ENCODE measurements at places on chromosomes 2 and 18.

DNA sequence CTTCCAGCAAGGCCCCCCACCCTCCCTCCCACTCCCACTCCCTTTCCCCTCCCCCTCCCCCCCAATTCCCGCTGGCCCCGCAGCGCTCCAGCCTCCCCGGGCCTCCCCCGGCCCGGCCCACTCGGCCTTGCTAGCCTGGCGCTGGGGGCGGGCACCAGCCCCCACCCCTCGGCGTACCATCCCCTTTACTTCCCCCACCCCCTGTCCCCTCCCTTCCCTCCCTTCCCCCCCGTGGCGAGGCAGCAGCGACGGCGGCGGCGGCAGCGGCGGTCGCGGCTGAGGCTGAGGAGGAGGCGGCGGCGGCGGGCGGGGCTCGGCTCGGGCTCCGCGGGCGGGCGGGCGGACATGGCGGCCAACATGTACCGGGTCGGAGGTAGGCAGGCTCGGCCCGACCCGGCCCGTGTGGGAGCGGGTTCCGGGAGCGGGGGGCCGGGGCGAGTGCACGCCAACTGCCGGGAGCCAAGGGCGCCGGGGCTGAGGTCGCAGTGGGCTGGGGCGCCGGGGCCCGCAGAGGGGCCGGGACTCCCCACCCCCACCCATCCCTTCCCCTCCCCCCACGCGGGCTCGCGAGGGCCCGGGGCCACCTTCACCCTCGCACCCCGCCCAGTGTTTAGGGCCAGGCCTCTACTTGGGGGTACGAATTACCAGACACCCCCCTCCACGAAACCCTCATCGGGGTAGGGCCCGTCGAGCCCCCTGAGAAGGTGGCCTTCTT, at the start of gene MTA3:
Gene MTA3 (plus strand): TSS at position 232 of the 715 bp plus-strand sequence. CDS start 114 bp downstream, at position 346.
- peak; percentile 53 for DNase-seq

- DNase-seq = no peak
Observed at GRCh38 chr2:120735746-120736170, at the start of gene GLI2. GLI2 (plus strand) TSS chr2:120735868; CDS start chr2:120797321, 61,453 bp downstream.

DNA sequence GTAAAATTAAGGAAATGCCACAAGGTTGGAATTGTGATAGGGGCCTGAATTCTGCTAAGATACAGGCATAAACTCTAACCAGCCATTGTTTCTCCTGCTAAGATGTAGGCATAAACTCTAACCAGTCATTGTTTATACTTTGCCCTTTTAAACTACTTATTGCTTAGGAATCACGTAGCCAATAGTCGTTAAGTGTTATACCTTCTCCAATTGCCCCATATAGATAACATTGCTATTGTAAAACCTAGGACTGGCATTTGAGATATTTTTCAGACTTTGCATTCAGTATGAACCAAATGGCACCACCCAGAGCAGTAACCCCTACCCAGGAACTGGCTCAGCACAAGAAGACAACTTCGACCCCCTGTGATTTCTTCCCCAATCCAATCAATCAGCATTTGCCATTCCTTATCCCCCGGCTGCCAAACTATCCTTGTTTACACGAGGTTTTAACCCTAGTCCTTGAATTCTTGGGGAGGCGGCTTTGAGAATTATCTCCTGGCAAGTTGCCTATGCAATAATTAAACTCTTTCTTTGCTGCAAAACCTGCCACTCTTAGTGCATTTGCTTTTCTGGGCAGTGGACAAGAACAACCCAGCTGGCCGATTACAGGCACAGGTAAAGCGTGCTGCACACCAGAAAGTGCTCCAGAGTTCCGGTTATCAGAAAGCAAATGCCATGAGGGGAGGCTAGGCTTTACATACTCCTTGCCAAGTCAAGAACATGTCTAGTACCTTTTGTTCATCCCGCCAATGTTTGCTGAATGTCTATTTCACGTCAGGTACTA, 167.6 kb downstream of the LAMA1 start:
- no peak for DNase-seq

DNA sequence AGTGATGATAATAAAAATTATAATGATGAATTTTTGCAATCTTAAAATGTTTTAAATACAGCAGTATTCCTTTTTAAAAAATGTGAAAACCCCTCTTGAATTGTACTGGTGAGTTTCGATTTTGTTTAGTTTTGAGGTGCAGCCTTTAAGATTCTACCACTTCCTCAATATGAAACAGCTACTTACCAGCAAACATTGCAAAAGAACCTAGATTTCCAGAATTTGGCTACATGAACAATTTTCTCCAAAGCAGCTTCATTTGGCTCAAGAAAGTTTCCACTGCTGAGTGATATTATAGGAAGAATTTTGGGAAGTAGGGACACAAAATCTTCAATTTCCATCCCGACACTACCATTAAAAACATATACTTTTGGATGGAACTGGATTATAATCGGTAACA, 12.0 kb downstream of the TCF4 start:
- DNase-seq = no peak

GRCh38 chr18:32588191-32588590, 117.5 kb upstream of the GAREM1 start:
- no peak for DNase-seq

DNA sequence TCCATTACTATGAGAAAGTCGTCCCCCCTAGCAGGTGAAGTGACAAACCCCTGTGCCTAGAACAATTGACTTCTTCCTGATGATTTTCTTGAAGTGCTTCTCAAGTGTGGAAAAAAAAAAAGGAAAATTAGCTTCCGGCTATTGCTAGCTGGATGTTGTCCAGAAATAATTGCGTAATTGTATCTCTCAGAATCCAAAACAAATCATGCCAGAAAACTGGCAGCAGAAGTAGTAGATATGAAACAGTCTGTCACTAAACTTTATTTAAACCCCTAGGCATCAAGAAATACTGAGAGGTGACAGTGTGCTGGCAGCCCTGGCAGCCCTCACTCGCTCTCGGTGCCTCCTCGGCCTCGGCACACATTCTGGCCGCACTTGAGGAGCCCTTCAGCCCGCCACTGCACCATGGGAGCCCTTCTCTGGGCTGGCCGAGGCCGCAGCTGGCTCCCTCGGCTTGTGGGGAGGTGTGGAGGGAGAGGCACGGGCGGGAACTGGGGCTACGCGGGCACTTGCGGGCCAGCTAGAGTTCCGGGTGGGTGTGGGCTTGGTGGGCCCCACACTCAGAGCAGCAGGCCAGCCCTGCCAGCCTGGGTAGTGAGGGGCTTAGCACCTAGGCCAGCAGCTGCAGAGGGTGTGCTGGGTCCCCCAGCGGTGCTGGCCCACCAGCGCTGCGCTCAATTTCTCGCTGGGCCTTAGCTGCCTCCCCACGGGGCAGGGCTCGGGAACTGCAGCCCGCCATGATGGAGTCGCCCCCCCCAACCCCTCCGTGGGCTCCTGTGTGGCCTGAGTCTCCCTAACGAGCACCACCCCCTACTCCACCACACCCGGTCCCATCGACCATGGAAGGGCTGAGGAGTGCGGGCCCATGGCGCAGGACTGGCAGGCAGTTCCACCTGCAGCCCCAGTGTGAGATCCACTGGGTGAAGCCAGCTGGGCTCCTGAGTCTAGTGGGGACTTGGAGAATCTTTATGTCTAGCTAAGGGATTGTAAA, 80.5 kb upstream of the ABCA12 start:
- no peak for DNase-seq

DNA sequence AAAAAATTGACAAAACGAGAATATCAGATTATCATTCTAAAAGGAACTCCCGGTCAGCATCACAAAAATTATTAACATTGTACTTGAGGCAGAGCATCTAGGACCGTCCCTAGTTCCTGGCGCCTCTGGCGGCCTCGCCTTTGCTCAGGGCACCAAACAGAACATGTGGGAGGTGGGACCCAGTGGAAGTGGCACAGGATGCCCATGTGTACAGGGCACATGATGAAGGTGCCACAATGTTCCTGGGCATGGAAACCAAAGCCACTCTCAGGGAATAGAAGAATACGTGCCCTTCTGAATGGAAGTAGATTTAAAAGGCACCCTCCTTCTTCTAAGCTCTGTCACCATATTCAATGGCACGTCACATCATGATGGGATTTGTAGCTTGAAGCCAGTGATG, 30.1 kb upstream of the MARCO start:
- DNase-seq = no peak

DNA sequence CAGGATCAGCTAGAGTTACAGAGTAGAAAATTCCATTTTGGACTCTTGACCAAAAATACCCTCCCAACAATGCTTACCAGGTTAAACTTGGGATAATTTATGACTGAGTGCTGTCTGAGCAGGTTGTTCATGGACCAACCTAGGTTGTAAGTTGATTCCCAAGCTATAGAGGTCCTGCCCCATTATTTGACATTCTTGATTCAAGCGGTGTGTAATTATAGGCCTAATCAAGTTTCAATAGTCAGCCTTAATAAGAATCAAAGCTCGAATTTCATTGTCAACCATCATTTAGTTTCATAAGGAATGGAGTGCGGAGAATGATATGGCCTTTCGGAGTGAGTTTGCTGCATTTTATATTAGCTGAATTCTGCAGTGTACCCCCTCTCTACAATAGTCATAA, 152.8 kb upstream of the FIGN start:
- DNase-seq = no peak

- DNase-seq = no peak
Observed at GRCh38 chr2:20313659-20314058, 37.0 kb downstream of the PUM2 start.

DNA sequence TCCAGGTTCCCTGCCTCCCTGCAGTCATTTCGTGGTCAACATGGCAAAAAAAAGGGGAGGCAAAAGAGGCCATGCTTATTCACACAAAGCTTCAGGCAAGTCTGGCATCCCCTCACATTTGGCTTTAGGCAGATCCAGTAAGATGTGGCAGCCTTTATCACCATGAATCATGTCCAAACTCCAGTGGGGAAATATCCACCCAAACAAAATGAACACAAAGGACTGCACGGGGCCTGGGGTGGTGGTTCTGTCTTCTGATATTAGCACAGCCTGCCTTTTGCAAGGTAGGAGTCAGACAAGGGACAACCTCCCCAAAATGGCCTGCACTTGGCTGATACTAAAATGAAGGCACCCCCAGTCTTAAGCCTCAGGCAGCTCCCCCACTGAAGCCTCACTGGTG, 129.9 kb downstream of the ZBTB7C start:
- no peak for DNase-seq

DNA sequence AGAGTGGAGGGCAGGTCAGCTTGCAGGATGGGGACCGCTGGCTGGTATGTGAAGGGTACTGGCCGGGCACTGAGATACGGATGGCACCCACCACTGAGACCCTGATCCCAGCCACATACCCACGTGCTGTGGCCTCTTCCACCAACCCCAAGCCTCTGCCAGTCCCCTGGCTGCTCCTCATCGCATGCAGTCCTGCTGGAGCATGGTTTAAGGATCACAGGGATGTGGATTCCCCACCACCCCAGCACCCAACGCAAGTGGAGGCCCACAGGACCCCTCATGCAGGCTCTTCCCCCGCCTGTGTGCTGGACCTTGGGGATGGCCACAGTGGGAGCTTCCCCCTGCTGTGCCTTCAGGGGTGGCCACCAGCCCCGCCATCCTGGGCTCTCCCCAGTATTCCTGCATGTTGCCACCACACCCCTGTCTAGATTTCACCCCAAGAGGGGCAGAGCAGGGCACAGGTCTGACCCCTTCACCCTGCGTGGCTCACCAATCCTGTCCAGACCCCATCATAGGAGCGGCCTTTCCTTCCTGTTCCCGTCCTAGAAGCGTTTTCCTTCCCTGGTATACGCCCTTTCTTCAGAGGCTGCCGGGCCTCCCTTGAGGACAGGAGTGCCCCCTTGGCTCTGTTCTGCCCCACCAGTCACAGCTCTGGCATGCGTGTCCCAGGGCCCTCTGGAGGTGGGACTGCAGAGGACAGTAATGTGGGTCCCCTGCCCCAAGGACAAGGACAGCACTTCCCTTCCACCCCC, 18.3 kb downstream of the MLPH start:
- no peak for DNase-seq

DNA sequence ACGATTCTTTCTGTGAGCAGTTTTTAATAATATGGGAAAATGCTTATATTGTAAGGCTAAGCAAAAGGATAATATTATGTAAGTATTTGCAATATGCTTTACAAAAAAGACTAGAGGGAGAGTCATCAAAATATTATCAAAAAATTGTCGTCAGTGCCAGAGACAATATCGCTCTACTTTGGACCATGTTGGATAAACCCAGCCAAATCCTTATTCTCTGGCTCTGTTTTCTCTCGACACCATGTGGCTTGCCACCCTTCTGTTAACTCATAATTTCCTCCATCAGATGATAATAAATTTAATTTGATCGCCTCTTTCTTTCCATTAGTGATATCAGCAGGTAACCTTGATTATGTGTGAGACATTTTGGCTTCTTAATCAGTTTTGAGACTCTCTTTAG, 129.9 kb downstream of the CDC42EP3 start:
- no peak for DNase-seq

DNA sequence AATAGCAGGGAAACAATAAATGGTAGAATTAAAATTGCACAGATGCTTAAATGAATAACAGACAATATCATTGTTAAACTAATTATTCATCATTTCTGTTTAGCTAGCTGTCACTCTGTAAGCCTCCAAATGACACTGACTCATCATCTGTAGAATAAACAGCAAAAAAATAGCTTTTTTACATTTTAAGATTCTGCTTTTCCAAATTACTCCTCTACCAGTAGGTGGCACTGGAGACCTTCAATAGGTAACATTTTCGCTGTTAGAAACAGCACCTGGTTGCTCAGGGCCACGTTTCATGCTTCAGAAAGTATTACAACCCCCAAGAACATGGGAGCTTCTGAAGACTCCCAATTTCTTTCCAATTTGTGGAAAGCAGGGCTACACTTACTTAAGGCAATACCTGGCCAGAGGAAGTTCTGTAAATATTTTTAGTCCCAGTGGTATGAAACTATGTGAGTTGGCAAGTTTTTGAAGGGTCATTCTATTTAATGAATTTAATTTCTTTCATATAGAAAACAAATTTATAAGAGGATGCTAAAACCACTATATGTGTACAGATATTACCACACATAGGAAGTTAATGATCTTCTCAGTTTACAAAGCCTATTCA, 45.4 kb downstream of the TTN start:
- DNase-seq = no peak

- no peak for DNase-seq
Observed at GRCh38 chr18:71485611-71486010, 1058.5 kb downstream of the CBLN2 start.

GRCh38 chr2:66903183-66903582, 468.3 kb downstream of the MEIS1 start:
- no peak for DNase-seq

All from stimulated activated effector memory CD8-positive, alpha-beta T cell treated with anti-CD3 and anti-CD28 coated beads, Interleukin-12 subunit alpha, Interleukin-12 subunit beta, amount 100 ng/mL, for 72 hours (primary cell).